IMR-90 (cell line): ENCODE measurements at places on chromosomes 11 and 22.

DNA sequence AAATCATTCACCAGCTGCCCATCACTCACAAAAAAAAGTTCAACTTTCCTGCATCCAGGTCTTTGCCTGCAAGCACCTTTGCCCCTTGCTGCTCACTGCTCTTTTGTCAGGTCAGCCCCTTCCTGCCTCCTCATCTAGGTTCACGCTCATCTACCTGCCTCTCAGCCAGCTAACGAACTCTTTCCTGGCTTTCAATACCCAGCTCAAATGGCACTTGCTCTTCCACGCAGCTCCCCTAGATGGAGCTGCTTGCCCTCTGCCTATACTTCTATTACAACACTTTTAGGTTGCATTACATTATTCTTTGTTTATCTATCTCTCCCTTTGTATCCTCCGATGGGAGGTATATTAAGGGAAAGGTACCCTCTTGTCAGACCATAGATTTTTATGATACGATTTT is 78.9 kb upstream of the TBCEL start:
- no peak for DNase-seq

DNA sequence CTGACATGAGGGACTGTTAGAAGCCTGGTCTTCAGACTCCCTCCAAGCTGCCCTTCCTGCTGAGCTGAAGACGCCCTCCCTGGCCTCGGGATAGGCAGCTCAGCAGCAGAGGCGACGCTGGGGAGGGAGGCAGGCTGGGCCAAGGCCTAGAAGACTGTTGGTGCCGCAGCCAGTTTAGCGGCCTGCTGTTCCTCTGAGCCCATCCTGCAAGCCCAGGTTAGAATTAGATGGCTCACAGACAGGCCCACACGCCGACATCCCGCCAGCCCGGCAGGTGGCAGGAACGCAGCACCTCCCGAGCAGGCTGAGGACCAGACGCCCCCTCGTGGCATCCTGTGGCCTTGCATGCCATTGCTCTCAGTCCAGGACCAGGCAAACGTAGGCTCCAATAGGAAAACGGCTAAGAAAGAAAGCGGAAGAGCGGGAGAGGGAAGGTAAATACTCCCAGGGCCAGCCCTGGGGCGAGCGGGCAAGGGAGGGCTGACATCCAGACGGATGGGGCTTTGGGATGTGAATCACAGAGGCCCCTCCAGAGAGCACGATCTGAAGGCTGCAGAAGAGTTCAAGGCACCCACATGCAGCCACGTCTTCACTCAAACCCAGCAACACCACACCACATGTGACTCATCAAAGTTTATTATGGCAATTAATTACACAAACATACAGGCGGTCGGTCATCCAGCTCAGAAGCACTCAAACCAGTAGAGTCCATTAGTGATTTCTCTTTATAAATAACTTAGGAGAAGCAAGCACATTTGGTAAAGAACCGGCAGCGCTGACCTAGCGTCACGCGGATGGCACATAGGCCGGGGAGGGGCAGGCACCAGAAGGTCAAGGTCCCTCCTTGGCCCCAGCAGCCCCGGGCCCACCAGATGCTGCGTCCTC is 27.6 kb downstream of the CD5 start:
- peak; percentile 93 for DNase-seq

DNA sequence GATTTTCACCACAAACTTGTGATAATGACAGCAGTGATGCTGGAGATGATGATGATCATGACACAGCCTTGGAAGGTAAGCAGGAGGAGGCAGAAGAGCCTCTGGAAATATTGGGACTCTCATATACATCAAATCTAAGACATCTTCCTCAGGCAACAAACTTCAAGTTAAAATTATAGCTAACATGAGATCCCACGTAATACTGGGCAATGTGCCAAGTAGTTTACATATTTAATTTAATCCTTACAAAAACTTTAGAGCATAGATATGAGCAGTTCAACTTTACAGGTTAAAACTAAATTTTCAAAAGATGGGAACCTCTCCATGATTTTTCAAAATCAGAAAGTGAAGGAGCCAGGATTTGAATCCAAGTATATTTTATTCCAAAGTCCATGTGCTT is 19.0 kb downstream of the OR52B2 start:
- DNase-seq = no peak

DNA sequence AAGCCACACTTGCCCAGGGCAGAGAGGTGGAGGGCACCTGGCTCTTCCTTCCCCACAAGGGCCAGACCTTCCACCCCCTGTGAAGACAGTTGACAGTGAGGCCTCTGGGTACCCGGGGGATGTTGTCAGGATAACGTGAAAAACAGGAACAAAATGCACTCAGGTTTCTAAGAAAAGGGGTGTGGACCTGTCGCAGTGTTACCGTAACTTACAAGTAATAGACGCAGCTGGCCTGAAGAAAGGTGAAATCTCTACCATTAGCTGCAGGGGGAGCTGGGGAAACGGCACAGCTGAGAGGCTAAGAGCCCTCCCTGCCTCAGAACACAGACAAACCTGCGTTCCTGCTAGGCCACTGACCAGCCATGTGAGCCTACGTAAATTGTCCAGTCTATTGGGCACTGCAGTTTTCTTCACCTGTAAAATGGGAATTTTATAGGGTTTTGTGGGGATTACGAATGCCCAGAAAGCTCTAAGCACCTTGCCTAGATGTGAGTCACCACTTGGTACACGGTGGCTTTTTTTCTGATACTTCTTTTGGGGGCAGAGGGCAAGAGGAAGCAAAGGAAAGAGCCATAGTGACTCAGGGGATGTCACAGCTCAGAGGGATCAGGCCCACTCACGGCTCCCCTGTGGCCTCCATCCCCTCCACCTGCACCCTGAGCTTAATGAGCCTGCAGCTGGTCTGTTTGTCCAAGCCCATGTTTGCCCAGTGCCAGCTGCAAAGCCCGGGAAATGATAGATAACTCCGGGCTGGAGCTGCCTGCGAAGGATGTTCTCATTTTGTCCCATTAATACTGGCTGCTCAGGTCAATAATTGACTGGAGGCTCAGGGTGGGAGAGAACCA is 18.4 kb upstream of the CABP7 start:
- DNase-seq = peak; percentile 34

GRCh38 chr11:19800162-19800561 is 87.5 kb downstream of the NAV2 start:
- no peak for DNase-seq

GRCh38 chr22:37759281-37759680 is 48.5 kb upstream of the GCAT start:
- DNase-seq = no peak

GRCh38 chr11:92453055-92453454 is 228.4 kb downstream of the FAT3 start:
- peak; percentile 78 for DNase-seq

GRCh38 chr11:73625696-73626318 is 20.6 kb upstream of the PLEKHB1 start:
- DNase-seq = peak; percentile 59

DNA sequence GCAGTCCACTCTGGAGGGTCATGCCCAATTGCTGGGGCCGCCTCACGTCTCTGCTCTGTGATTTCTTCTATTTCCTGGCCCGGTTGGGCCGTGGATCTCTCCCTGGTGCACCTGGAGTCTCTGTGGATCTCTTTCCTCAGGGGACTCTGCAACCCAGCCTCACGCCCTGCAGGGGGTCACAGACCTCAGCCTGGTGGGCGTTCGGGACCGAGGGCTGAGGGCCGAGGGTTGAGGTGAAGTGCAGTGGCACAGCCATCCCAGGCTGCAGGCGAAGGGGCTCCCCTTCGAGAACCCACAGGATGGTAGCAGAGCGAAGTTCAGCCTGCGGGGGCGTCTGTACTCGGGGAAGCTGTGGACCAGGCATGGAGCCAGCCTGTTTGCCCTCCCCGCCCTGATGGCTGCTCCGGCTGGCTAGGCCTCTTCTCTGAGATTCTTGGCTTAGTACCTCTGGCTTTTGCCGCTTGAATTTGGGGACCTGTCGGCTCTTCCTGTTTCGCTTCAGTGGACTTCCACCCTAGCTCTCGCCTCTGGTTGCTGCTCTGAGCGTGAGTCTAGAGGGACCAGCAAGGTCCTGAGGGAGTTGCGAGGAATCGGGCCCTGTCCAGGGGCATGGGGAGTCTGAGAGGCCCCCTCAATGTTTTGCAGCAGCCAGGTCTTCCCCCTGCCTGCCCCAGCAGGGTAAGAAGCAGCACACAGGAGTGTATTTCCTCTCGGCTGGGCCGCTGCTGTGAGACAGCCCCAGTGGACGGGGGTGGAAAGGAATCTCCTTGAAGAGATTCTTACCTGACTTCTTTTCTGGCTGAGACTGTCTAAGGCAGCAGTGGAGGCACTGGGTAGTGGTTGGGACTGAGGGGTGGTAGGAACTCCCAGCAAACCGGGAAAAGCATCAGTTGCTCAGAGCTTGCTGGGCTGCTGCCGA is 140.8 kb downstream of the TBC1D22A start:
- DNase-seq = no peak

GRCh38 chr22:32623943-32624342 is 149.3 kb downstream of the FBXO7 start:
- DNase-seq = peak; percentile 98

- DNase-seq = no peak
Measured at GRCh38 chr11:69695581-69695980, 8.2 kb downstream of the FGF19 start.

DNA sequence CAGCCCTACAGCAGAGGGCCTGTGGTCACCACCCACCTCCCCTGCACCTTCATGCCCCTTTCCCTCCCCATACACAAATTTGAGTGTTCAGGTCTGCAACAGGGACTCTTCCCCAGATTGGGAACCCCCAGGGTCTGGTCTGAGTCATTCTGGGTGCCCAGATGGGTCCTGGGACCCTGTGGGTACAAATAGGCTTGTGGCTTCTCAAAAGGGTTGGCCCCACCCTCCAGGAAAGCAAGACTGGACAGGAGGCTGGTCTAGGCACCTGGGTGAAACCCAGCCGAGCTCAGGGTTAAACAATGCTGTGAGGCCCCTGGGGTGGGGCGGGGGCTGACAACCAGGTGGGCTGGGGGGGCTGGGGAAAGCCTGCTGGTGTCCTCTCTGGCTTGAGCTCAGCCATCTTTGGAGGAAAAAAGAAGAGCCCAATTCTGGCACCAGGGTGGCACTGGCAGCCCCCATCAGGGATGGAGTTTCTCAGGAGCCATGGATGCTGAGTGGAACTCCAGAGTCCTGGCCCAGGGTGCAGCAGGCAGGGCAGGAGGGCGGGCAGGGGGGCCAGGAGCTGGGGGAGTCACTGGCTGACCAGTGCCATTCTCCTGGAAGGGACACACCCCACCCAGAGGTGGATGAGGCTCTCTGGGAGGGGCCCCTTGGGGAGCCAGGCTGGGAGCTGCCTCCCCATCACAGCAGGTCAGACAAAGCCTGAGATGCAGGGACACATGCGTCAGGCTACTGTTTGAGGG is 1.1 kb downstream of the SEPTIN5 start:
- DNase-seq = no peak
